Activated CD8-positive, alpha-beta memory T cell treated with anti-CD3 and anti-CD28 coated beads for 48 hours (primary cell): ENCODE measurements at places on chromosomes 4 and X.

GRCh38 chr4:1097553-1097952 lies 15.8 kb downstream of the RNF212 start:
- no peak for DNase-seq

DNA sequence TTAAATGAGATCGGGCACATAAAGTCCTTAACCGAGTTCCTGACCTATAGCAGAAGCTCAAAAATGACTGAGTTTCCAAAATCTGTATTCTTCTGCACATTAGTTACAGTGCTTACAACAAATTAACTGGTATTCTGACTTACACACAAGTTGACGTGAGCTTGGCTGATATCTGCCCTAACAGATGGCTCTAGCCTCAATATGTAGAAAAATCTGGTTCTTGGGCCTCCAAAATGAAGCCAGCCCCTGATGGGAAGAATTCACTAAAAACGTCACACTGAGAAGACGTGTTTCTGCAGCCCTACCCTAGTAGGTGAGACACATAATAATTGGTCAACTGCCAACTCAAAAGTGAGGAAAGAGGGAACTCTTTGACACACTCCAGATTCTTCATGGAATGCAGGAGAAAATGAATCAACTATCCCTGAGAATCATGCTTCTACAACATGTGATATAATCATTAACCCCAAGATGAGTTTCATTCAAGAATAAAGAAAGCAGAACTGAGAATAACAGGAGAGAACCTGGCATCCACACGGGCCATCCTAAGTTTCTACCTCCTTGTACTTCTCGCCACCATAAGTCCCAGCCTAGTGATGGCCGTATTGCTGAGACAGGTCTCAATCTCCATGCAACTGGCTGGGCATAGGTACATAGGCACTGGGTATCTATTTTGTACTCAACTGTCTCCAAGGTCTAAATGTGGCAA lies 8.2 kb downstream of the STX18 start:
- no peak for DNase-seq

- DNase-seq: no peak
Measured at GRCh38 chr4:165325732-165326512, 1.5 kb upstream of the MSMO1 start.

DNA sequence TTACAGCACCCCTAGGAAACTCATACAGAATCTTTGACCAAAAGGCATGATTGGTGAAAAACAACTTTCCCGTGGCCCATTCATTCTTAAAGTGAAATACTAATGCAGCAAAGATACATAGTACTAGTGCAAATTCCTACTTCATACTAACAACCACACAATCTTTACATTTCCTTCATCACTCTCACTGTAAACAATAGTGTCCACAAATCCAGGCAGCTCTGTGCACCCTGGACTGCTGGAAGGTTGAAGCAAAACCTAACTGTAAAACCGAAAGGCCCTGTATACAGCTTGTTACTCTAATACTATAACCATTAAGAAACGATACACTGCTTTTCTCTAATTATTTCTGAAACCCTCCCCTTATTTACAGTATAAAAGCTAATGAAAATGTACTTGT lies 82.6 kb downstream of the SH3RF1 start:
- DNase-seq: no peak

DNA sequence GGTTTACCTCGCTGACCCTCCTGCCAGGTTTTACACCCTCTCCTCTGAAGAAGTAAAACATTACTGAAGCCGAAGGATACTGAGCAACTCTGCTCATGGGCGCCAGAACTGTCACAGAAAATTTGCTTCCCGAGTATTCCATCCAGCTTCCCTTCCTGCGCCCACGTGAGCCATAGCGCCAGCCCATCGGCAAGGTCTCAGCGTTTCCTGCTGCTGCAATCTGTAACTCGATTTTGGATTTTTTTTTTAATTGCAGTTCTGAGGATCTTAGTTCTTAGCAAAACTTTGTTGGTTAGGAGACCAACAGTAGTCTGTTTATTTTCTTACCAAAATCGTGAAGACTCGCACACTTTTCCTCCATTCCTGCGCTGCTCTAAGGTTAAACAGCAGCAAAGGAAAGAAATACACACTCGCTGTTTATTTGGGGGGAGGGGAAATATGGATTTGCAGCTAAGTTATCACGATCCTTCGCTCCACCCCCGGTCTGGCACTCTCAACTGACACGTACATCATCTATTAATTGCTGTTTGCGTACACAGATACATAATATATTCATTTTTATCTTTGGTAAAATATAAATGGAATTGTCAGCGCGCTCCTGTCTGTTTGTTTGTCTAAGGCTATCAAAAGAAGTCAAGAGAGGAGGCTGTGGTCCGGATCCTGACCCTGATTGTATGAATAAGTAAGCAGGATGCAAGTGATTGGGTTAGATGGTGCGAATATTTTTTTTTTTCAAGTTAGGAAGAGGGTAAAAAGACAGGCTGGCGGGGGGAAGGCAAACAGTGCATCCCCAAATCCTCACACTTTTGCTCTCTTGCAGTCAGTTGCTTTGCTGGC lies at the start of gene TLL1:
TLL1 (plus strand) TSS at position 777 of the 837 bp plus-strand sequence. CDS start 668 bp downstream, outside the sequence.
- no peak for DNase-seq

GRCh38 chr4:162234595-162234994 lies 70.8 kb upstream of the FSTL5 start:
- DNase-seq: no peak

- no peak for DNase-seq
Measured at GRCh38 chr4:53195815-53196661, 169.8 kb downstream of the SCFD2 start.

GRCh38 chr4:152342293-152342692 lies 193.6 kb downstream of the FBXW7 start:
- DNase-seq: no peak

DNA sequence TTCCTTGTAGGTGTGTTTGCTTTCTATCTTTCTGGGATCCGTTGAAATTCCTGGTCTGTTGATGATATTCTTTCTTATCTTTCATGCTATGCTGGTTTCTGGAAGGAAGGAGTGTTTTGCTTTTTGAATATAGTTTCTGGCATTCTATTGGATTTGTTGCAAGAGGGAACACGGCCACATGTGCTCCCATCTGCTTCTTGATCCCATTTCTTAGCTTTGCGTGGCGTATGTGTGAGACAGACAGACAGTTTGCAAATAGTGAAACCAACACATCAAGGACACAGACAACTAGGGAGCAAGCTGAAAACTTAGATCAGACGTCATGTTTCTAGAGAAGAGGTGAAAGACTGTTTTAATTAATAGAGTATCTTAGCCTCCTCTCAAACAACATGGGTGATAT lies 261.9 kb upstream of the PUDP start:
- no peak for DNase-seq

DNA sequence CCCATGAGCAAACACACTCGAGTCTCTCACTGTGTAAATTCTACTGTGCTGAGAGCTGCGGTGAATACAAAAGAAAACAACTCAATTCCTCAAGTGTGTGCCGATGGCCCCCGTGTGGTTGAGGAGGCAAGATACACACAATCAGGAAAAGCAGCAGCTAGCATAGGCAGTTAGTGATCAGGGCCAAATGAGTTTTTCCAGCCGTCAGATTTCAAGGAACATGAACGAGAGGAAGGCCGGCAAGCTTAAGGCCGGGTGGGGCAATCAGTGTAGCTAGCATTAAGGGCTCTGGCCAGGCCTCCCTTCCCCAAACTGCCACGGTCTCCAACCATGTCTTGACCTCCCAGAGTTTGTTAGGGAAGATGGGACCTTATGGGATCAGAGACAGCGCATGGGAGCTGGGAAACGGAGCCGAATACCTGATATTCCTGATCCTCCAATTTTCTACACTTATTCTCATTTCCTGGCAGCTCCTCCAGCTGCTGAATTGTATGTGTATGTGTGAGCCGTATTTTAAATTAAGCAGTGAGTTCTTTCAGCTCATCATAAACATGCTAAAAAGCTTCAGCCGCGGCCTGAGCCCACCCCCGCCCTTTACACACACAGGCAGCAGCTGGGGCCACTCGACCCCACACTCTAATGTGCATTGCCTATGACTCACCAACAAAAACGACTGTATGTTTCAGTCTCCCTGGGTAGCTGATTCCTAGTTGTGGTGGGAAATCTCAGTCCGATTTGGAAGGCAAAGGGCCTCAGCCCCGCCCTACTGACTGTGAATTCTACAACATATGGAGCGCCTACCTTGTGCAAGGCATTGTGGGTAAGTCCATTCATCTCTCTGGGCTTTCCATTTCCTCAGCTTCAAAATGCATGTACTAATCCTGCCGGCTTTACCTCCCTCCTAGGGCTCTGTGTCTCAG lies 59.9 kb downstream of the RTL9 start:
- DNase-seq: no peak

DNA sequence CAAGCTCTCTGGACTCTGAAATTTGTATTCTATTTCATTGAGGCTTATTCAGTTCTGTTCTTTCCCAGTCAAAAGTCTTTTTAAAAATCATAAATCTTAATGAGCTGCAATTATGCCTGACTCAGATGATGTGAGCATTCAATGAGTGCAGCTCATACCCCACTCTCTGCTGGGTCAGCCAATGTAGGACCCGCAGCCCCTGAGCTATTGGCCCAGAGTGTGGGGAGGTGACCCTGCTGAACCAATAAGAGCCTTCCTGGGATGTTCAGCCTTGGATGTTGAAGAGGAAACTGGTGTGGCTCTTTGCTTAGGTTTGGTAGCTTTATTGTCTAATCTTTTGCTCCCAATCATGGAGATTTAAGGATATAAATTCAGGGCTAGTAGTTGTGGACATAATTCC lies 12.1 kb upstream of the TCEAL4 start:
- no peak for DNase-seq

DNA sequence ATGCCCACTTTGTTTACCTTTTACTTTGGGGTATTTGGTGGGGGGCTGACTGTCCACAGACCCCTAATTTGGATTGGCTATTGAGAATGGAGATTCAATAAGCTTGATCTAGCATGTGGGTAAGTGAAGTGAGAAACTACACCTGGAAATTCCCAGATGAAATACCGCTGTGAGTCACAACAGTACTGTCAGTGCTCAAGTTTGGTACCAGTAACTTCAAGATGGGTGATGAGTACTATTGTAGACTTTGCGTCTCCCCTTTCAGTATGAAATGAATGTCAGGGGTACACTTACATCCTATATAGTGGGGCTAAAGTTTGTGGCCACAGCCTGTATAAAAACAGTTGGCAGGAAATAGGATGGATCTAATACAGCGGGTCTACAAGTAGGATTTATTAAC lies 33.3 kb downstream of the HMGN5 start:
- DNase-seq: no peak

GRCh38 chr4:161359491-161359890 lies 804.3 kb downstream of the FSTL5 start:
- DNase-seq: no peak
